ENCODE measurements at places on chromosomes 3 and 15.

GRCh38 chr3:32843510-32844321 is 25.9 kb downstream of the TRIM71 start:
- no peak for DNase-seq

- no peak for DNase-seq
These were observed 265.2 kb upstream of the PROK2 start for GRCh38 chr3:72050048-72050632.

GRCh38 chr3:42498034-42498433 is 4.4 kb upstream of the VIPR1 start:
- DNase-seq = no peak

DNA sequence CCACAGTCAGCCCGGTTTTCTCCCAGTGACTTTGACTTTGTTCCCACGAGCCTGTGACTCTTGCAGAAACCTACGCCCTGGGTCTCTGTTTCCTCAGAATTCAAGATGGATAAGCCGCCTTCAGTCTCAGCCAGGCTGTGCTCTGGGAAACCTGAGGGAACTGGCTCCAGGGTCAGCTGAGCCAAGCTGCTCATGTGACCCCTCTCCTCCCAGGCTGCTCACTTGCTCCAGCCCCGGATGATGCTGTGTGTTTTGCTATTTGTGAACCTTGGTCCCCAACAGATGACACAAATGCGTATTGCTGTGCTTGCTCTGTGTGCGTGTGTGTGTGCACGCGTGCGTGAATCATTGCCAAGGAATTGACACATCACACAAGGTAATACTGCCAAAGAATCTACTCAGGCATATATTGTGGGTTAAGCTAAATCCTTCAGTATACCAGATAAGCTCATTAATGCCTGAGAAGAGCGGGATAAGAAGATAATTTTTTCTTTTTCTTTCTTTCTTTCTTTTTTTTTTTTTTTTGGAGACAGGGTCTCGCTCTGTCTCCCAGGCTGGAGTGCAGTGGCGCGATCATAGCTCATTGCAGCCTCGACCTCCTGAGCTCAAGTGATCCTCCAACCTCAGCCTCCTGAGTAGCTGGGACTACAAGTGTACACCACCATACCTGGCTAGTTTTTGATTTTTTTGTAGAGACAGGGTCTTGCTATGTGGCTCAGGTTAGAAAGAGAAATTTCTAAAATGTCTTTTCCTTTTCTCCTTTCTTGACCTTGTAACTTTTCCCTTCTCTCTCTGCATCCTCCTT is 29.2 kb upstream of the UMPS start:
- DNase-seq = no peak

GRCh38 chr3:30449290-30449632 is 157.1 kb upstream of the TGFBR2 start:
- DNase-seq = no peak

All from activated CD4-positive, alpha-beta T cell treated with anti-CD3 and anti-CD28 coated beads for 24 hours (primary cell).